Frontal cortex (tissue), 4 donors: ENCODE measurements at places on chromosomes 1 and 21.

- DNase-seq: no peak
Observed at GRCh38 chr21:32565856-32566465, 19.4 kb downstream of the TCP10L start.

- DNase-seq: no peak
Observed at GRCh38 chr1:58391056-58391455, 155.5 kb downstream of the OMA1 start.

- DNase-seq: peak; percentile 79
Observed at GRCh38 chr1:153572569-153573015, 6.9 kb upstream of the S100A2 start.

DNA sequence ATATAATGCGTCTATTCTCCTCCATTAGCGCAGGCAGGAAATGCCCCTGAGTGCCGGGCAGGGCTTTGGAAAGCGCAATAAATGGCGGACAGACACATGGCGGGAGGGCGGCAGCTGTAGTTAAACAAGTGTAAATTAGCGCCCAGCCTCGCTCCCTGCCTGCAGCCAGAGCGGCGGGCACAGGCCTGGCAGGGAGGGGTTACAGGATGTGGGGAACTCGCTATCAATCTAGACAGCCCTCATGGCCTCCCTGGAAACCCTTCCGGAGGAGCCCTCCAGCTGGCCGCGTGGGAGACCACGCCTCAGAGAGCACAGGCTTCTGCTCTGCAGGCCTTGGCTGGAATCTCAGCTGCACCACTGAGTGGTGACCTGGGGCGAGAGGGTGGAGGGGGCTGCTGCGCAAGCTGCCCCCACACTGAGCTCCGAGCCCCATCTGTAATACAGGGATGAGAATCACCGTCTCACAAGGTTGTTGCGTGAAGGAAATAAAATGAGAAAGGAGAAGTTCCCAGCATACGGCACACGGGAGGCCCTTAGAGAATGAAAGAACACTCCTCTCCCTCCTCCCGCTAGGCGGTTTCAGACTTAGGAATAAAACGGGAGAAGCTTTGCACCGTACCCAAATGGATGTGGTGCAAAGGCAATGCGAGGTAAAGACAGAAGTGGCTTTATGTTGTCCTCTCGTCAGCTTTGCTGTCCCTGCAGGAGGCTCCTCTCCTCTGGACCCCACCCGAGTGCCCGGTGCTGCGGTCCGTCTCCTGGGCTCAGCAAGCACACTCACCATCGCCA, 167.2 kb upstream of the POU3F1 start:
- no peak for DNase-seq

- no peak for DNase-seq
Observed at GRCh38 chr21:38384675-38385426, 113.4 kb downstream of the ERG start.

GRCh38 chr1:230463760-230464159, 37.6 kb upstream of the PGBD5 start:
- DNase-seq: no peak

DNA sequence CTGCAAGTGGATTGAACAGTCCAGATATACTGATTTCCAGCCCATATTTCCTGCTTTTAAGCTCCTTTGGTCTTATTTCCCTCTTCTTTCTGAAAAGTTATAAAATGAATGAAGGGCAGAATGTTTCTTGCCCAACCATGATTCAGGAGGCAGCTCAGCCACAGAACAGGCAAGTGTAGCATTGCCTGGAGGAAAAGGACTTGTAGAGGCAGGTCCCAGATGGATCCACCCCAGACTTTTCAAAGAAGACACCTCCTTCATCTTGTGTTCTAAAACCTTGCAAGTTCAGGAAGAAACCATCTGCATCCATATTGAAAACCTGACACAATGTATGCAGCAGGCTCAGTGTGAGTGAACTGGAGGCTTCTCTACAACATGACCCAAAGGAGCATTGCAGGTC, at the start of gene CLCA2:
CLCA2 (plus strand) TSS at position 299 of the 400 bp plus-strand sequence; CDS start at position 376, 77 bp downstream.
- DNase-seq: no peak

- no peak for DNase-seq
Observed at GRCh38 chr1:66519992-66520391, 14.0 kb upstream of the SGIP1 start.

GRCh38 chr1:163090321-163090945, 21.3 kb downstream of the RGS4 start:
- DNase-seq: no peak

DNA sequence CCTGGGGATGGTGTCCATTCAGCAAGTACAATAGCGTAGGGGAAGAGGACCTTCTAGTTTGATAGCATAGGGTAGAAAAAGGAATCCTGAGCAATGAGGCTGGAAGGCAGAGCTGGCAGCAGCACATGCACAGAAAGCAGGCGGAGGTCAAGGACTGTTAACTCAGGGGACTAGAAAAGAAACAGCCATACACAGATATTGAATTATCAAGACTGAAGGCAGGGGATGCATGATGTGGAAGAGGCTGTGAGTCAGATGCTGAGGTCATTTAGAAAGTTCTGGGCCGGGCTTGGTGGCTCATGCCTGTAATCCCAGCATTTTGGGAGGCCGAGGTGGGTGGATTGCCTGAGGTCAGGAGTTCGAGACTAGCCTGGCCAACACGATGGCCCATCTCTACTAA, 65.6 kb downstream of the OPTC start:
- no peak for DNase-seq

DNA sequence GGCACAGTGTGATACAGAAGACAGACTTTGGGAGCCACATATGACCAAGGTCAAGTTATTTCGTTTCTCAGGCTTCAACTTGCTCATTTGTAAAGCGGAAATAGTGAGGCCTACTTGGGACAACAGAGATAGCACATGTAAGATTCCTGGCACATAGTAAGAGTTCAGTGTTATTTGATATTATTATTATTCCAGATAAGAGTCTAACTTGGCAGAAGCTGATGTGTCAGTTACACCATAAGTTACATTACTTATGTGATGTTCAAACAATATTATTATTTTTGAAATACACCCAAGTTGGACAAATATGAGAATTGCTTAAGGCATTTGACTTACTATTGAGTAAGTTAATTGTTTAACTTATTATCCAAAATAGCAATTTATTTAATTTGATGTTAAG, 10.2 kb upstream of the CYP4X1 start:
- DNase-seq: no peak

DNA sequence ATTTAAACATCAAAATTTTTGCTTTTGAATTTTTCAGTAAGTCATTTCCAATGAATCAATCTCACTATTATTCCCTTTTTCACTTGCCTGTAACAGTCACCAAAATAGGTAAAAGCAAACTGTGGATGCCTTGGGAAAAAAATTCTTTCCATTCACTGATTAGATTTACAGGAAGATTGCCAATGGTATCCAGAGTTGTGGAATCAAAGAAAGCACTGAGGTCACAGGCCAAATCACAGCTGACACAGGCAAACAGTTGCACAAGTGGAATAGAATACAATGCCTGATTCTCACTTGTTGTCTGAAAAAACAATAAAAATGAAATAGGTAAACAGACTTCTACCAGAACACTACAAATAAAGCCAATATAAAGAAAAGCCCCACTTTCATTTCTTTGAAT, 48.4 kb downstream of the LTN1 start:
- DNase-seq: peak; percentile 4

- no peak for DNase-seq
Observed at GRCh38 chr1:5098981-5099385, 444.6 kb downstream of the AJAP1 start.

DNA sequence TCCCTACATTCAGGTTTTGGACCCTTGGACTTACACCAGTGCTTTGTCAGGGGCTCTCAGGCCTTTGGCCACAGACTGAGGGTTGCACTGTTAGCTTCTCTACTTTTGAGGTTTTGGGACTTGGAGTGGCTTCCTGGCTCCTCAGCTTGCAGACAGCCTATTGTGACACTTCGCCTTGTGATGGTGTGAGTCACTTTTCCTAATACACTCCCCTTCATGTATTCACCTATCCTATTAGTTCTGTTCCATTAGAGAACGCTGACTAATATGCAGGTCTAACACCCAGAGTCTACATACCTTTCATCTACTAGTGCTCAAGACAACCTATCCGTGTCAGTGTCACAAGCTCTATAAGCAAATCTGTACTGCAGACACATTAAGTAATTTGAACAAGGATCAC, 605.3 kb downstream of the KCNT2 start:
- no peak for DNase-seq

DNA sequence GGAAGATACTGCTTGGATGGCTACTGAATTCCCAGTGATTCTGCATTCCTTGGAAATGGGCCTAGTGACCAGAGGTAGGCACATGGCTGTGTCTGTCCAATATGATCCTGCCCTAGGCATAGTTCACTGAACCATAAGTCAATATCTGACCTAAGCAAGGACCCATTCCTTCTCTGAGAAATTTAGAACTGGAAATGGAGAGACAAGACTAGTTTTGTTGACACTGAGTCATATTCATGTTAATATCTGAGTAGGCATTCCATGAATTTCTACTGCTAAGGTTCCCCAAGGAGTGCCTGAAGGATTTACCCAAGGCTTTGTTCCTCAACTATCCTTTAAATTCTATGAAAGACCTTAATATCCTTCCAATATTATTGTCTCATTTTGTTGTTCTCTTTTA, 329.8 kb upstream of the BEND5 start:
- no peak for DNase-seq

GRCh38 chr1:36396359-36396758, 1.3 kb downstream of the LSM10 start:
- no peak for DNase-seq

GRCh38 chr1:171984262-171984661, 143.0 kb downstream of the DNM3 start:
- no peak for DNase-seq

GRCh38 chr1:234154320-234155251, 218.7 kb upstream of the COA6 start:
- DNase-seq: peak; percentile 25

- no peak for DNase-seq
Observed at GRCh38 chr1:241396747-241397681, 40.0 kb upstream of the RGS7 start.

DNA sequence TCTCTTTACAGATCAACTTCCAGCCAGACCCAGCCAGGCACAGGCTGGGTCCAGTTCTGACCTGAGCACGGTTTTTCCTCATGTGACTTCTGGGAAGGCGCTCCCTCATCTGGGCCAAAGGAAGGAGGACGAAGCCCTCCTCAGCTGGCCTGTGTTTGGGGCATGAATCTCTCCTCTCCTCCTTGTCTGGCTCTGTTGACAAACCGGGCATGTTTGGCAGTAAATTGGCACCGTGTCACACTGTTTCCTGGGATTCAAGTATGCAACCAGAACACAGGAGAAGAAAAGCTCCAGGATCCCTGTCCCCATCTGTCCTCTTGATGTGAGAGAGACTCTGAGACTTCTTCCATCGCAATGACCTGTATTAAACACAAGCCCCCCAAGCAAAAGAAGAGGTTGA, 18.3 kb downstream of the NECAP2 start:
- no peak for DNase-seq

- DNase-seq: no peak
Observed at GRCh38 chr1:47225430-47226100, 6.5 kb downstream of the TAL1 start.
